ENCODE measurements at places on chromosomes 12 and 14. TPM values are rescaled to one million over a fixed set of nuclear protein-coding genes. Genes with fewer than 3 reads are reported as not detected.

The ERP27 gene
- polyA plus RNA-seq = 5.3 TPM

The OTX2 gene
- not detected for polyA plus RNA-seq

The SOAT2 gene
- not detected for polyA plus RNA-seq

The DLK1 gene
- polyA plus RNA-seq = not detected

DNA sequence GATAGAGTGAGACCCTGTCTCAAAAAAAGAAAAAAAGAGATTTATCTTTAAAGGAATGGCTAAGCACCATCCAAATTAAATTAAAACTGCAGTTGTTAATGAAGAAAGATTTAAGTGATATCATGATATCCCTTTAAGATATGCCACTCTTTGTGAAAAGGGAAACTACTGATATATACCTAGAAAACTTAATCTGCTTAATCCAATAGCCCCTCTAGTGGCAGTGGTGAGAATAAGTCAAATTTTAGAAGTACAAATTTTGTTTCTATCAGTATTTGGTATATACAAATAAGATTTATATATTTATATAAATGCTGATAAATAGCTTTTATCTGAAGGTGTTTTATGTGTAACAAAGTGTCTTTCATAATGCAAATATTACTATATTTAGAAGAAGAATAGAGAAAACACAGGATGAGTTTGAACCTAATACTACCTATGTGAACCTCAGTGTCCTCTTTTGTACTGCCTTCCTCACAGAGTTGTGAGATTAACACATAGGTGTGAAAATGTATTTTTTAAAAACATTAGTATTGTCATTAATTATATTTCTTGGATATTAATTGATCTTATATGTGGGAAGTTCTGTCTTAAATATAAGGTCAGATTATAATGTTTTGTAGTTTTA is 51.4 kb upstream of the GARIN2 start:
- no peaks in the 10 kb centered on the region for H3K27me3 ChIP-seq
- no peaks in the 10 kb centered on the region for H3K4me1 ChIP-seq
- peak; percentile 10 for DNase-seq
- no peak overlapping the region for H3K4me3 ChIP-seq

DNA sequence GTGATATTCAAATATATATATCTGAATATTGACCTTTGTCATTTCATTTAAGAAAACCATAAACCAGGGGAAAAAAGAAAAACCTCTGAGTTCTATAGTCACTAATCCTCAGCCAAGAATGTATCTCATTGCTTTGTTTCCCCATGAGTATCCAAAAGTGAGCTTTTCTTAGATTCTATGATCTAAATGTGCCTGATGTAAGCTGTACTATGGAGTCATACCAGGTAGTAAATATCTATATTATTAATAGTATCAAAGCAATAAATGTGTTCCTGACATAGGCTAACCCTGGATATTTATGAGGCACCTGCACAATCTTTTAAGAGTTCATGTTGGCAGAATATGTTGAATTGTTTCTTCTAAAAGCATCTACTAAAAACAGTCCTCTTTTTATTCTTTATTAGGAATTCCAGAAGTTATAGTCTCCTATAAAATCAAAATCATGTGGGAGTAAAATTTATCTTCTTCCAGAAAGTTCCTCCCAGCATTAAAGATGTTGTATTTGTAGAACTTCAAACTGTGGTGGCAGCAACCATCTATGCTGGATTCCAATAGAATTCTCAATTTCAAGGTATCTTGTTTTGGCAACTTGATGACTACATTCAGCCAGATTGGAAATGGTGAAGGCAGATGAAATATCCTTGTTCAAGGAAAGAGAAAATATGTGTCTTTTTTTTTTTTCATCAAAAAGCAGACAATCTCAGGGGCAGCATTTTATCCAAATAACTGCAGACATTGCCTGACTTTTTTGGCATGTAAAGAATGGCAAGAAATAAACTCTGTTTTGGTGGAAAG is 139.7 kb upstream of the RASSF8 start:
- H3K27ac ChIP-seq = no peak overlapping the region
- no peak for DNase-seq
- no peaks in the 10 kb centered on the region for H3K36me3 ChIP-seq
- no peak overlapping the region for H3K4me3 ChIP-seq
- H3K4me1 ChIP-seq = no peaks in the 10 kb centered on the region

GRCh38 chr12:46555406-46555852 is 182.9 kb upstream of the SLC38A2 start:
- no peak overlapping the region for H3K4me3 ChIP-seq
- no peak for DNase-seq
- no peaks in the 10 kb centered on the region for H3K36me3 ChIP-seq
- no peaks in the 10 kb centered on the region for H3K4me1 ChIP-seq

- no peaks in the 10 kb centered on the region for H3K4me1 ChIP-seq
- no peaks in the 10 kb centered on the region for H3K36me3 ChIP-seq
- H3K4me3 ChIP-seq = no peak overlapping the region
- H3K27me3 ChIP-seq = peaks cover 7% of the 10 kb centered on the region
These were observed 173.6 kb downstream of the TTC8 start for GRCh38 chr14:88998027-88998426.

DNA sequence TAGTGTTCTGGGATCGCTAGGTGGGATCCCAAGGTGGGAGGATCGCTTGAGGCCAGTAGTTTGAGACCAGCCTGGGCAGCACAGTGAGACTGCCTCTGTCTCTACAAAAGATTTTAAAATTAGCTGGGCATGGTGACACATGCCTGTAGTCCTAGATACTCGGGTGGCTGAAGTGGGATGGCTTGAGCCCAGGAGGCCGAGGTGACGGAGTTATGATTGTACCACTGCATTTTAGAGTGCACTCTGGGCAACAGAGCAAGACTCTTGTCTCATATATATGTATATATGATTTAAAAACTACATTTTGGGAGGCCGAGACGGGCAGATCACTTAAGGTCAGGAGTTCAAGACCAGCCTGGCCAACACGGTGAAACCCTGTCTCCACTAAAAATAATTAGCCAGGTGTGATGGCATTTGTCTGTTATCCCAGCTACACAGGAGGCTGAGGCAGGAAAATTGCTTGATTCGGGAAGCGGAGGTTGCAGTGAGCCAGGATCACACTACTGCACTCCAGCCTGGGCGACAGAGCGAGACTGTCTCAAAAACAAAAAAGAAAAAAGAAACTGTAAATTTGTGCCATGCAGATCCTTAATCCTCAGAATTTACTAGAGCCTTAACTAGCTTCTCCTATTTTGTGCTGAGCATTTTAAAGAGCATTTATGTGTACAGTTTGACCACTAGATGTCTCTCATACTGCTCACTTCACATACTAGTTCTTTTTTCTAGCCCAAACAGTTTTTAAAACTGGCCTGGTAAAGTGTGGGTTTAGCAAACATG is 114.8 kb downstream of the MON2 start:
- no peaks in the 10 kb centered on the region for H3K27me3 ChIP-seq
- H3K4me1 ChIP-seq = no peaks in the 10 kb centered on the region
- DNase-seq = no peak
- H3K27ac ChIP-seq = no peak overlapping the region
- H3K4me3 ChIP-seq = no peak overlapping the region

DNA sequence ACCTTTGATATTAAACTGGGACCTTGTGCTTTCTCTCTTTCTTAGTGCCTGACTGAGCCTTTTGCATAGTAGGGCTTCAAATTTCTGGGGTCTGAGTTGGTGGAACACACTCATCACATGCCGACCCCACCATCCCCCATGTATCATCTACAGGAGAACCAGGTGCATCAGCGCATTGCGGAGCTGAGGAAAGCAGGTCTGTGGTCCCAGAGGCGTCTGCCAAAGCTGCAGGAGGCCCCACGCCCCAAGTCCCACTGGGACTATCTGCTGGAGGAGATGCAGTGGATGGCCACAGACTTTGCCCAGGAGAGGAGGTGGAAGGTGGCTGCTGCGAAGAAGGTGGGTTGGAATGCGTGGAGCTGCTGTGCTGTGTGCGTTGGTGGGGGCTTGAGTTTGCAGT is 37.8 kb downstream of the EP400 start:
- H3K4me1 ChIP-seq = no peaks in the 10 kb centered on the region
- DNase-seq = no peak
- no peak overlapping the region for H3K27ac ChIP-seq
- H3K36me3 ChIP-seq = peaks cover 93% of the 10 kb centered on the region
- no peaks in the 10 kb centered on the region for H3K27me3 ChIP-seq

GRCh38 chr12:1662761-1663439 is 28.0 kb upstream of the ADIPOR2 start:
- peak; percentile 26 for DNase-seq
- H3K36me3 ChIP-seq = no peaks in the 10 kb centered on the region
- peaks cover 22% of the 10 kb centered on the region for H3K4me1 ChIP-seq
- no peaks in the 10 kb centered on the region for H3K27me3 ChIP-seq
- no peak overlapping the region for H3K27ac ChIP-seq

Measured in CD4-positive, CD25-positive, alpha-beta regulatory T cell (primary cell).